Pancreas (tissue), 10 donors: ENCODE measurements at places on chromosomes 2 and 18. TPM values are rescaled to one million over a fixed set of nuclear protein-coding genes. Genes with fewer than 3 reads are reported as not detected.

Gene VWA3B
- total RNA-seq = 0.04 TPM

DNA sequence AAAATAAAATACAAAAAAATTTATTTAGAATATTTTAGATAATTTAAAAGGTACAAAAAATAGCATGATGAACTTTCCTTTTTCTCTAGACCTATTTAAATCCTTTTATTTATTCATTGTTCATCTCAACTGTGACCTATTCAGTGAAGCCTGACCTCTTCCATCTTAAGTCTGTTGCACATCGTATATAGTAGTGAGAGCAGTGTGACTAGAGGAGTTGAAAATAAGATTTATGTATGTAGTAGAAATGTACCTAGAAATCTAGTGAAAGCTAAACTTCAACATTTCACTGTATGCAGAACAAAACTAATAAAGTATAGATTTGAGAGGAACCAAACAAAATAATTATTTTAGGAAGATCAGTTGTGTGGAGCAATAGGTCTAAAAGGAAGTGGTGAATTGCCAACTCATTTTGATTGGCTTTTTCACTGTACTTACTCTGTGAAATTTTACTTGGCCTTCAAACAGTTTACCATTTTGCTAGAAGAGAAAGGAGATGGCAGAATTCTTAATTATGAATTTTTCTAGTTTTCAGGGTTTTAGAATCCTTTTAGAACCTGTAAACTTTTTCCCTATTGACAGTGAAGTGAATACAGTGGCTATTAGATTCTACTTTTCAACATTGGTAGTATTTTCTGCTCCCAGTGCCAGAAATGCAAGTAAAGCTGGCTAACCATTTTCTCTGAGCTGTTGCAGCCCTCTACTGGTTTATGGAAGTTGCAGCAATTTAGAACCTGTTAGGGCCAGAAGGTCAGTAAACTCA is 11.0 kb downstream of the ANKRD12 start:
- H3K36me3 ChIP-seq = no peaks in the 10 kb centered on the region
- H3K4me3 ChIP-seq = no peak overlapping the region
- H3K27ac ChIP-seq = peak overlapping the region; percentile 61
- H3K4me1 ChIP-seq = peaks cover 45% of the 10 kb centered on the region
- no peak for DNase-seq

DNA sequence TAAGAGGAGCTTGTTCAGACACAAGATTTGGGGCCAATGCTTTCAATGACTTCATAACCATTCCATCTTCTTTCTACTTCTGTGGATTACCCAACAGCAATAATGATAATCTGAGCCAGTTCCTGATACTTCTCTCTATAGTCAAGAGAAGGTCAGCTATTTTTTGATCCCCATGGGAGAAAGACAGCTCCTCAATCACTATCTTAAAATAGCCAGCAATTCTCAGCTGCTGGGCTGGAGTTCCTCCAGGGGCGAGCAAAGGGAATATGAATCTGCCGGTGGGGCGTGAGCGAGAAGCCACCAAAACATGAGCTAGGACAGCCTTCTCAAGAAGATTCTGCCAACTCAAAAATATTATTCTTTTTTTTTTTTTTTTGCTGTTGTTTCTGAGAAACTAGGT is at the start of gene TMEM182:
Gene TMEM182 (plus strand): TSS at position 269 of the 400 bp plus-strand sequence. CDS start 187 bp downstream, outside the sequence.
- no peak within 1 kb of the TSS for H3K27ac ChIP-seq
- H3K27me3 ChIP-seq = no peaks in the 10 kb centered on the region
- no peak within 1 kb of the TSS for H3K4me3 ChIP-seq
- peaks cover 4% of the 10 kb centered on the region for H3K36me3 ChIP-seq
- no peaks in the 10 kb centered on the region for H3K4me1 ChIP-seq

DNA sequence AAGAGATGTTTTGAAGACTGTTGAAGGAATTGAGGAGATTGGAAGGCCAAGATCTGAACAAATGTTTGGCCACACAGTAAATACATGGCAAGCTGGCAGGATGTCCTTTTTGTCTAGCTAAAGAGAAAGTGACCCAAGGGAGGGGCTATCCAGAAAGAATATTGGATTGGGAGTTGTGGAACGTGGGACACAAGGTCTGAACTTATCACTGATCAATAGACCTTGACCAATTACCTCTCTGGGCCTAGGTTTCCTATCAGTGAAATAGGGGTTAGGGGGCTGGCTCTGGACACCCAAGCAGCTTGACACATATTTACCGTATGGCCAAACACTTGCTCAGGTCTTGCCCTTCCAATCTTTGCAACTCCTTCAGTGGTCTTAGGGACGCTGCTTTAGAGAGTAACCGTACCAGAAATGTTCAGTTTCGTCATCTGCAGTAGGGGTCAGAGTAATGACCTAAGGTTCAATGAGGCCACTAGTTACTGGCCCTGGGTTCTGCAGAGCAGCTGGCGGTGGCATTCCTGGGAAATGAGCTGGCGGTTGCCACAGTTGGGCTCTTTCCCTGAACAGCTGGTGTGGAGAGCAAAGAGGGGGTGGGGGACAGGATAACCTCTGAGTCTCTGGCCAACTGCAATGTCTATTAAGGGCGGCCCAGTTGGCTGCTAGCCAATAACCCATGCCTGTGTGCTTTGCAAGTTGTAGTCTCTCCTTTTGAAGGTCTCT is 70.1 kb upstream of the STPG4 start:
- no peaks in the 10 kb centered on the region for H3K27me3 ChIP-seq
- peak; percentile 72 for DNase-seq
- no peak overlapping the region for H3K4me3 ChIP-seq
- no peaks in the 10 kb centered on the region for H3K36me3 ChIP-seq
- H3K4me1 ChIP-seq = peaks cover 24% of the 10 kb centered on the region
- peak overlapping the region; percentile 62 for H3K27ac ChIP-seq
